ENCODE measurements at places on chromosomes 2 and 18.

- no peak for DNase-seq
Observed at GRCh38 chr2:231321556-231322334, 73.8 kb upstream of the B3GNT7 start.

DNA sequence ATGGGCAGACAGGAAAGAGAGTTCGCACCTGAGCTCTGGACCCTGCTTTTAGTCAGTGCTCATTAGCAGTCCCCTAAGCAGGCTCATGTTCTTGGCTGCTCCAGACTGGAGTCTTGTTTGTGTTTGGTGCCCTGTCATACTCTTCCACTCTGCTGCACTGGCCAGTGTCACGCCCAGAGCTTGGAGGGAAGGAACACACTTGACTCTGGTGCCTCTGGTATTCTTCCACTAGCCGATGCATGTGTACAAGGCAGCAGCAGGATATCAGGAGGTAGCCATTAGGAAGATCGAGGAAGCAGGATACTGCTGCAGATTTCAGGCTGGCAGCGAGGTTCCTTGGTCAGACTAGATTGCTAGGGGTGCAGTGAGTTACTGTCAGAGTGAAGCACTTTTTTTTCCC lies 81.4 kb upstream of the B3GNT2 start:
- no peak for DNase-seq

DNA sequence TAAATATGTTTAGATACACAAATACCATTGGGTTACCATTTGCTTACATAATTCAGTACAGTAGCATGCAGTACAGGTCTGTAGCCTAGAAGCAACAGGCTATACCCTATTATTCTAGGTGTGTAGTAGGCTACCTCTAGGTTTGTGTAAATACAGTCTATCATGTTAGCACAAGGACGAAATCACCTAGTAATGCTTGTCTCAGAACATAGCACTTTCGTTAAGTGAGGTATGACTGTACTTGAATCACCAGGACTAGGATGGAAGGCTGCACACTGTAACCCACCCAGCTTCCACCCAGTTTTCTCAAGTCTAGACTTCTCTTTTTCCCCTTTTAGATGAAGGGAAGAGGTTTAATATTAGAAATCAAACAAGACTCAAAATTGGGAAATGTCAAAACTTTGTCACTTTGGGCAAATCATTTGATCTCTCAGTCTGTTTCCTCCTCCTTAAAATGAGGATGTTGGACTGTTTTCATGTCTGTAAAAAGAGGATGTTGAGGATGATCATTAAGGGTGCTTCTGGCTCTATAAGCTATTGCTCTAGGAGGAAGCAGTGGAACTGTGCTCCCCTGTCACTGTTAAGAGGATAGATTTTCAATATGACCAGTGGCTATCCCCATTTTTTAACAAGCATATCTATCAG lies 3.7 kb upstream of the SOCS6 start:
- no peak for DNase-seq

- no peak for DNase-seq
Observed at GRCh38 chr2:68959001-68959400, 6.3 kb upstream of the GKN2 start.

- DNase-seq: no peak
Observed at GRCh38 chr2:28164280-28164801, 228.3 kb upstream of the FOSL2 start.
